ENCODE measurements at places on chromosomes 4 and X. TPM values are rescaled to one million over a fixed set of nuclear protein-coding genes. Genes with fewer than 3 reads are reported as not detected.

USP17L13 gene
- total RNA-seq: not detected

GUCY1A1 gene
- total RNA-seq: not detected

PPBP gene
- not detected for total RNA-seq

LRPAP1 gene
- 57.9 TPM for total RNA-seq

SASH3 gene
- not detected for total RNA-seq

UBA6 gene
- 60.4 TPM for total RNA-seq

ETDA gene
- total RNA-seq: not detected

MGAT4D gene
- total RNA-seq: not detected

FGF2 gene
- total RNA-seq: 29.8 TPM

MAGEA4 gene
- total RNA-seq: 138 TPM

ANKRD50 gene
- 14.4 TPM for total RNA-seq

ARX gene
- total RNA-seq: not detected

NDP gene
- not detected for total RNA-seq

RASL11B gene
- total RNA-seq: 20.6 TPM

BANK1 gene
- not detected for total RNA-seq

OPHN1 gene
- total RNA-seq: 2.6 TPM

COL25A1 gene
- total RNA-seq: 2.1 TPM

RASGEF1B gene
- total RNA-seq: 6.1 TPM

MYL5 gene
- total RNA-seq: 18.2 TPM

SPANXD gene
- total RNA-seq: not detected

FAM3A gene
- 31.6 TPM for total RNA-seq

TAF7L gene
- total RNA-seq: not detected

LNX1 gene
- total RNA-seq: 1.6 TPM

CT47B1 gene
- not detected for total RNA-seq

CCDC158 gene
- total RNA-seq: not detected

KCND1 gene
- total RNA-seq: 1.00 TPM

F11 gene
- 0.30 TPM for total RNA-seq

NPY1R gene
- 1.7 TPM for total RNA-seq

FAM47E gene
- total RNA-seq: 1.4 TPM

TTC29 gene
- not detected for total RNA-seq

ZXDA gene
- total RNA-seq: 4.4 TPM

C1QTNF7 gene
- 0.07 TPM for total RNA-seq

VSIG4 gene
- total RNA-seq: not detected

DBET gene
- not detected for total RNA-seq

DKK2 gene
- total RNA-seq: not detected

INPP4B gene
- total RNA-seq: 1.8 TPM

Data from H7 (cell line).